Stimulated activated CD4-positive, alpha-beta T cell treated with anti-CD3 and anti-CD28 coated beads, Interleukin-15, amount 100 ng/mL, for 48 hours (primary cell): ENCODE measurements at places on chromosomes 12 and 14.

- no peak for DNase-seq
Measured at GRCh38 chr14:37720131-37720530, 124.7 kb downstream of the TTC6 start.

- DNase-seq: no peak
Measured at GRCh38 chr12:26750531-26751175, 82.3 kb downstream of the ITPR2 start.

GRCh38 chr12:11540615-11541310 lies 108.7 kb upstream of the ETV6 start:
- no peak for DNase-seq

DNA sequence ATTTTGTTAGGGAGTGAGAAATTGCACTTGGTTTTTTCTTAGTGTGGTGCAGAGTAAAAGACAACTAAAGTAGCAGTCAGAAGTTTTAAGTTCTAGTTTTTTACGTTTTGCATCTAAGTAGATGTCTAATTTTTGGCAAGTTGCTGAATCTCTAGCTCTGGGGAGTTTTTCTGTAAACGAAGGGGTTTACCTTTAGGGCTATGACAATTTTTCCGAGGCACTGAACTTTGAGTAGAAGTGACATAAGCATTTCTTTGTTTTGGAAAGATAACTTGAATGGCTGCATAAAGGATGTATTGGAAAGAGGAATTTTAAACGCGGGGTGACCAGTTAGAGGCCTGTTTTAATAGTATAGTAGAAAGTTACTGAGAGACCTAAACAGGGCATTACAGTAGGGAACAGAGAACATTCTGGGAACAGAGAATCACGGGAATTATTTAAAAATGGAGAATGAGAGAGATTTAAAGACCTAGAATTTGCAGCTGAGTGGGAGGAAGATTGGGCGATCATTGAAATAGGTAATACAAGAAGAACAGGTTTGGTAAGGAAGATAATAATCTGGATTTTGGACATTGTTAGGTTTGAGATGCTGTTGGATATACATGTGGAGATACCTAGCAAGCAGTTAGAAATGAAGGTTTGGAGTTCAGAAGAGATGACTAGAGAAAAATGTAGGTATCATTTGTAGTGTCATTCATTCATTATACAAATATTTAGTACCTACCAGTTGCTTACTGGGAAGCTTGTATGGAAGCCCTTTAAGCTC lies 1.2 kb downstream of the ZNF410 start:
- DNase-seq: no peak

GRCh38 chr12:52070185-52070925 lies 577 bp downstream of the ATG101 start:
- no peak for DNase-seq

GRCh38 chr12:120842595-120842994 lies 61.6 kb downstream of the SPPL3 start:
- no peak for DNase-seq

GRCh38 chr14:99586761-99587459 lies 17.1 kb downstream of the CCDC85C start:
- DNase-seq: no peak
